ENCODE measurements at places on chromosomes 1 and 21. TPM values are rescaled to one million over a fixed set of nuclear protein-coding genes. Genes with fewer than 3 reads are reported as not detected.

- DNase-seq = no peak
Measured at GRCh38 chr1:150154143-150154542, 4.4 kb downstream of the PLEKHO1 start.

DNA sequence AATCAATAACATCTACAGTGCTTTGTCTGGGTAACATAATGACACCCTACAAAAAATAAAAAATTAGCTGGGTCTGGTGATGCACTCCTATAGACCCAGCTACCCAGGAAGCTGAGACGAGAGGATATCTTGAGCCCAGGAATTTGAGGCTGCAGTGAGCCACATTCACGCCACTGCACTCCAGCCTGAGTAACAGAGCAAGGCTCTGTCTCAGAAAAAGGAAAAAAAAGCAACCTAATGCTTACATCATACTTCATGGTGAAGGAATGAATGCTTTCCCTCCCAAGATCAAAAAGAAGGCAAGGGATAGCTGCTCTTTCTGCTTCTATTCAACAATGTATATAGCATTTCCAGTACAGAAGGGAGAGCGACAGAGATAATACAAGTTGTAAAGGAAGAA, 24.2 kb upstream of the CTTNBP2NL start:
- no peak for DNase-seq

DNA sequence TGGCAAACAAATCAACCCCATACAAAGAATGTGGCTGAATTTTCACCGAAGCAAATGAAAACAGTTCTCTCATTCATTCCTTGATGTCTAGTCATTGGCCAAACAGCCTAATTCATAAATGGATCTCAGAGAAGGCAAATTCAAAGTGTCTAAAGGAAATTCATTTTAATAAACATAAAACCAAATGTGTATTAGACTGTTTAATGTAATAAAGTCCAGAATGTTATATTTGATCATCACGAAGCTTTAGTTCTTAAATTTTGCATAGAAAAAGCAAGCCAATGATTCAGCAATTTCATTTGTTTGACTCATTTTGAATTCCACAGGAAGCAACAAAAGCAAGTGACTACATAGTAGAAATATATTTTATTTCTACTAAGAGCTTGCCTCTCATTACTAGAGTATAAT, 379.2 kb upstream of the ADAMTS5 start:
- DNase-seq = no peak

GRCh38 chr1:31577515-31578192, 1.3 kb downstream of the TINAGL1 start:
- DNase-seq = no peak

- no peak for DNase-seq
Measured at GRCh38 chr1:65911679-65912078, 119.0 kb downstream of the PDE4B start.

DNA sequence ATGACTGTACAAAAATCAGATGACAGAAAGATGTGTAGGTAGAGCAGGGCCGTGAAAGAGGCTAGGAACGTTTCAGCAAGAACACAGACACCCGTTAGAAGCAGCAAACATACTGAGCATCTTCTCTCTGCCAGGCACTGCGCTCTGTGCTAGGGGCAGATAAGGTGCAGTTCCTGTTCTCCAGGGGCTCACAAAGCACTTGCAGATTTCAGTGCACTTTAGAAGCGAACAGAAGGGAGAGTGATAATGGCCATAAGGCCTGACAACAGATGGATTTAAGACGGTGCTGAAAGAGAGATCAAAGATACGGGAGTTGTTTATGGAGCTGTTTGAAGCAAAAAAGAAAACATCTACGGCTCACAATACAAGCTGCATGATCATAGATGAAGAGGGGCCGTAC, 200.3 kb upstream of the FOXD3 start:
- no peak for DNase-seq

DNA sequence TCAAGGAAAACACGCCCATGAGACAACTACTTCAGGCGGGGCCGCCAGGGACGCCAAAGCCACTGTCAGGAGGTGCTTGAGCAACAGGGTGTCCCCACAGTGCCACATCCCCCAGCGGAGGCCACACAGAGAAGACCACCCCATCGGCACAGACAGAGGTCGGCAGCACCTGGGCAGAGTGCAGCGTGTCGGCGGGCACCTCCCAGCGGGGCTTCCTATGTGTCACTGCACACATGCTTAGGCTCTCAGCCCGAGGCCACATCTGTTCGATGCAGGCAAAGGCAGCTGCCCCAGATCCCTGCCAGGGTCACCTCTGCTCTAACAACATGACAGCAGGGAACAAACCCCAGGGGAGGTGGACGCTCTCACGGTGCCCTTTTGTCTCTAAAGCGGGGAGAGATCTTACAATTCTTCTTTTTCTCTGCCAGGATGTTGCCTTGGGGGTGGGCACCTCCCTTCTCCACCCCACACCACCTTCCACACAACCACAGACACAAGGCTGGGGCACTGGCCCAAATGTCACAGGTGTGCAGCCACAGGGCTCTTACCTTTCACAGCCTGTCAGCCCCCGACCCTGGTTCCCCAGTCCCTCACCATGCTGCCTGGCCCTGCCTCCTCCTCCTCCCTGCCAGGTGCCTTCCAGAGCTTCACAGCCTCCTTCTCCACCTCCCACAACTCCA, 4.2 kb downstream of the KRTAP10-8 start:
- no peak for DNase-seq

DNA sequence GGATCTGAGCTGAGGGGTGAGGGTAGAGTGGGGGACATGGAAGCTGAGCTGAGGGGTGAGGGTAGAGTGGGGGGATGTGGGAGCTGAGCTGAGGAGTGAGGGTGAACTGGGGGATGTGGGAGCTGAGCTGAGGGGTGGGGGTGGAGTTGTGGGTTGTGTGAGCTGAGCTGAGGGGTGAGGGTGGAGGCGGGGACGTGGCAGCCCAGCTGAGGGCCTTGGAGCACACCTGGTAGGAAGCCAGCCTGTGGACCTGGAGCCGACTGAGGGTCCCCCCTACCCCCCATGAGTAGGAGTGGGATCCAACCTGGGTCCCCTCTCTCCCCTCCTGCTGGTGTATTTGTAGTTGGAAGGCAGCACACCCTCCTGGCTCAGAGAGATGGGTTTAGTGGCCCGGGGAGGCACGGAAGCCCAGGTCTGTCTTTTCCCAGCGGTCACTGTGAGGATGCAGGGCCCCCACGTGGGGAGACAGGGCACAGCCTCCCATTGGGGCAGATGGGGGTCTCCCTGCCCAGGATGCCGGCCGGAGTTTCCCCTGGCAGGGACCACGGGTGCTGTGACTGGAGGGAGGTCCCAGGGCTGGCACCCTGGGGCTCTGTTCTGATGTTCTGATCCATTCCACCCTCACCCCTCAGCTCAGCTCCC, 13.2 kb upstream of the NPHP4 start:
- DNase-seq = no peak

GRCh38 chr1:110610696-110611286, 4.6 kb upstream of the KCNA2 start:
- no peak for DNase-seq

DNA sequence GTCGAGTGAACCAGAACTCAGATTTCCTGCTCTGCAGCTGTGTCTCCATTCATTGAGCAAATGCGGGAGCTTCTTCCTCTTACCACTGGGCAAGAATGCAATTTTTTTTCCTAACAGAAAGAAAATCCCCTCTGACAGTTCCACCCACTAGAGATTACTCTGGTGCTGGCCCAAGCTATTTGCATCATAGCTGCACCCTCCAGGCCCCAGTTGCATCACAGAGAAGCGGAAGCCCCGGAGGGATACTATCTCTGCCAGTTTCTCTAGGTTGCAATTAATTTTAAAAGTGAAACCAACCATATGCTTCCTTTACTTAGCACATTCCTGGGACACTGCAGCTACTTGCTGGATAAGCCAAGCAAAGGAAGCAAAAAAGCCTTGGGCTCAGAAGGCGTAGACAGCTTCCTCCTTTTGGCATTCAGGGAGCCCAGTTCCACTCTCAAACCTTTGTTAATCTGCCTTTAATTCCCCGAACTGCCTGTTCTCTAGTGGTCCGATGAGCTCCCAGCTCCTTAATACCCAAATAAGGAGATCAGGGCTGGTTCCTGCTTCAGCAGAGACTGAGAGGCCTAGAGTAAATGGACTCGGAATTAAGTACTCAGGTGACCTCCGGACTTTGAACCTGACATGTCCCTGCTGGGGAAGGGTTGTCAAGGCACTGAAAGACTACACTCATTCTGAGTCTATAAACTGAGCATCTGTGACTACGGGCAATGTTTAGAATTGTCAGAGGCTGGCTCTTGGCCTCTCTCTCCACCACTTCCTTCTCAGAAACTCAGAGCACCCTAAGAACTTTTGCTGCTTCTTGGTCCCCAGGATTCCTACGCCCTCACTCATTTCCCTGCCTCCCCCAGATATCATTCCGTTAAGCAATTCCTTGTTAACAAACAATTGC, 72.5 kb upstream of the TNFSF18 start:
- DNase-seq = peak; percentile 86

- DNase-seq = no peak
Measured at GRCh38 chr1:207423560-207424292, 30.4 kb upstream of the CR2 start.

DNA sequence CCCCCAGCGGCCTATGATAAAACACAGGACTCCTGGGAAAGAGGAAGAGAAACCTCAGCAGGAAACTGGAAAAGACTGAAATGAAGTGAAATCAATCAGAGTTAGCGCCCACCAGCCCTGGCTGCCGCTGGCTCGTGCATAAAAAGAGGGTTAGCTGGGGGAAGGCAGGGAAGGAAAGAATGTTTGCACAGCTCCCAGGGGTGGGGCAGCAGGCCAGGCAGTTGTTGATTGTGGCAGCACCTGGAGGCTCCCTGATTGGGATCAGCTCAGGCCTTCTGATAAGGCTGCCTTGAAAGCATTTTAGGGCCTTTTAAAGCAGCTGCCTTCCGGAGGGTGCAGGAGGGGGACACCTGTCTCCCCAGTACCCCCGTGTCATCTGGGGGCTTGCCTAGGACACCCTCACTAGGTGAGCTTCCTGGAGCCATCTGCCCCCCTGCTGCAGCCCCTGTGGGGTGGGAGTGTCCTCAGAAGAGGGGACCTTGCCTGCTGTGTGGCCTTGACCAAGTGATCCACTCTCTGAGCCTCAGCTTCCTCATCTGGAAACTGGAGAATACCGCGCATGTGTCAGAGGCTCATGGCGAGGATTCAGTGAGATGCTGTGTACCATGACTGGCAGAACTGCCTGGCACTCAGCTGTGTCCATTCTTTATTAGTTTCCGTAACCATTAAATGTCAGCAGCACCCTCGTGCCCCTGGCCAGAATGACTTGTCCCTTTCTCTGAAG, 6.6 kb downstream of the EPHB2 start:
- DNase-seq = no peak

- no peak for DNase-seq
Measured at GRCh38 chr21:21045518-21045917, 47.3 kb downstream of the NCAM2 start.

- DNase-seq = no peak
Measured at GRCh38 chr1:116178837-116179236, 67.6 kb downstream of the MAB21L3 start.

DNA sequence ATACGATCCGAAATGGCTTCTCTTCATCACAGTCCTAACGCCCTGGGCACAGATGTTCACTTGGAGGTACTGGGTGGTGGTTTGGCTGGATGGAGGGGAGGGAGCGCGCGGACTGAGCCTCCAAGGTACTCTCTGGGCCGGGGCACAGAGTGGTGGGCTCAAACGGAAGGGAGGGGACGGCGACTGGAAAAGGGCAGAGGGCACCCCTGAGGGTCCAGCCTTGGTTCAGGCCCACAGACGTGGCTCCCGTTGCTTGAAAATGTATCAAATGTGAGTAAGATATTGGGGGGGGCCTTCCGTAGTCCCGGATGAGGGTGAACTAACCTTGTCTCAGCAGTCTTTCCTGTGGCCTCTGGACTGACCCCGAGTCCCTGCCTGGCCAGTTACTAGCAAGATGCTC, 463 bp downstream of the IL12RB2 start:
- DNase-seq = no peak

- no peak for DNase-seq
Measured at GRCh38 chr1:177597393-177597792, 372.5 kb downstream of the SEC16B start.

- no peak for DNase-seq
Measured at GRCh38 chr1:97814121-97814520, 106.7 kb downstream of the DPYD start.

DNA sequence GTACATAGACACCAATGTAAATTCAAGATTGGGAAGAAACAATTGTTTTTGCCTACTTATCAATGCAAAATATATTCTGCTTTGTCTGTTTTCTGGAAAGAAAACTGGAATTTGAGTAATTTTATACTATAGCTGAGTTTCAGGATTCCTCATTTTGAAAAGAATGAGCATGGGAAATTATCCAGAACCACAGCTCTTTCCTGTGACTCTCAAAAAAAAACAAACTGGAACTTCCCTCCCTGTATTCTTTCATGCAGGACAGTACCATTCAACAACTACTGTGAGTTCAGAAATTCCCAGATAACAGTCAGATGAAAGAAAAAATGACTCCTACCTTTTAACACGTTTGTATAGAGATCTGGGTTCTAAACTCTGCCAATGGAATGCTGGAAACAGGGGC, 372.4 kb downstream of the TGFB2 start:
- DNase-seq = no peak

GRCh38 chr1:31751822-31752241, 12.3 kb downstream of the ADGRB2 start:
- no peak for DNase-seq

DNA sequence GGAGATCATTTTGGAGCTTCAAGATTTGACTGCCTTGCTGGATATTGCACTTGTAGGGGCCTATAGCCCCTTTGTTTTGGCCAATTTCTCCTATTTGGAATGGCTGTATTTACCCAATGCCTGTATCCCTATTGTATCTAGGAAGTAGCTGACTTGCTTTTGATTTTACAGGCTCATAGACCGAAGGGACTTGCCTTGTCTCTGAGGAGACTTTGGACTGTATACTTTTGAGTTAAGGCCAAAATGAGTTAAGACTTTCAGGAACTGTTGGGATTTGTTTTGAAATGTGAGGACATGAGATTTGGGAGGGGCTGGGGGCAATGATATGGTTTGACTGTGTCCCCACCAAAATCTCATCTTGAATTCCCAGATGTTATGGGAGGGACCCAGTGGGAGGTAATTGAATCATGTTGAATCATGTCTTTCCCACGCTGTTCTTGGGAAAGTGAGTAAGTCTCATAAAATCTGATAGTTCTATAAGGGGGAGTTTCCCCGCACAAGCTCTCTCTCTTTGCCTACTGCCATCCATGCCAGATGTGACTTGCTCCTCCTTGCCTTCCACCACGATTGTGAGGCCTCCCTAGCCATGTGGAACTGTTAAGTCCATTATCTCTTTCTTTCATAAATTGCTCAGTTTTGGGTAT, 276.1 kb downstream of the LMX1A start:
- no peak for DNase-seq

Gene WNT2B
- polyA plus RNA-seq = 2.8 TPM

Gene KRTAP10-9
- polyA plus RNA-seq = not detected

Gene PHGDH
- 174 TPM for polyA plus RNA-seq

Gene ERI3
- polyA plus RNA-seq = 46.2 TPM

Gene USF1
- polyA plus RNA-seq = 37.6 TPM
